Transverse colon (tissue), 4 donors: ENCODE measurements at places on chromosomes 2 and 18. TPM values are rescaled to one million over a fixed set of nuclear protein-coding genes. Genes with fewer than 3 reads are reported as not detected.

- no peak overlapping the region for H3K4me3 ChIP-seq
- H3K27me3 ChIP-seq, result peaks cover 30% of the 10 kb centered on the region
- H3K27ac ChIP-seq, result no peak overlapping the region
- peaks cover 10% of the 10 kb centered on the region for H3K4me1 ChIP-seq
- H3K36me3 ChIP-seq, result no peaks in the 10 kb centered on the region
Measured at GRCh38 chr18:80244956-80245730, 2.2 kb downstream of the PARD6G start.

The XRCC5 gene
- 84.4 TPM for total RNA-seq

The RESP18 gene
- not detected for total RNA-seq

The ASPRV1 gene
- not detected for total RNA-seq

- H3K4me3 ChIP-seq, result no peak overlapping the region
- no peak overlapping the region for H3K27ac ChIP-seq
- H3K4me1 ChIP-seq, result no peaks in the 10 kb centered on the region
- DNase-seq, result no peak
- H3K36me3 ChIP-seq, result no peaks in the 10 kb centered on the region
Measured at GRCh38 chr2:177466337-177467195, 74.0 kb downstream of the AGPS start.

GRCh38 chr2:108612153-108612513, 77.9 kb downstream of the LIMS1 start:
- DNase-seq, result peak; percentile 51
- H3K27ac ChIP-seq, result peak overlapping the region; percentile 47
- peaks cover 22% of the 10 kb centered on the region for H3K4me1 ChIP-seq
- no peaks in the 10 kb centered on the region for H3K36me3 ChIP-seq
- H3K27me3 ChIP-seq, result no peaks in the 10 kb centered on the region

The ALKAL2 gene
- not detected for total RNA-seq

DNA sequence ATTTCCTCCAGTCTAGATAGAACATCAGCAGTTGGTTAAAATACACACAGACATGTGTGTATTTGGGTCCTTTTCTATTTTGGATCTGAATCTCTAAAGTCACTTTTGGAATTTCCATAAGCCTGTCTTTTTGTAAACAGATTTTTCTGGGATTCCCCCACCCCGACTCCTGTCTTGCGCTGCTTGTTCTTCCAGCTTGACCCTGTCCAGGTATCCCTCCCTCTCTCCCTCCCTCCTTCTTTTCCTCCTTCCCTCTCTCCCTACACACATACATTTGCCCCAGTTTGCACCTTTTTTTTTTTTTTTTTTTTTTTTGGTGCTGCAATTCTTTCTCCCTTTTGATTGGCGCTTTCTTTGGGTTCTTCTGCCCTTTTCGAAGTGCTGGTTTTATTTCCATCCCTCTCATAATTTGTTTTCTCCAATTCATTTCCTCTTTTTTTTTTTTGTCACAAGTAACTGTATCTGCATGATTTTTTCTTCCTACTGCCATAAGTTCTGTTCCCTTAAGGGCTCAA, 114.8 kb upstream of the SERTAD2 start:
- no peak for DNase-seq
- peak overlapping the region; percentile 96 for H3K27ac ChIP-seq
- H3K4me1 ChIP-seq, result no peaks in the 10 kb centered on the region
- peak overlapping the region; percentile 55 for H3K4me3 ChIP-seq
- H3K36me3 ChIP-seq, result no peaks in the 10 kb centered on the region
- H3K27me3 ChIP-seq, result no peaks in the 10 kb centered on the region

The EVX2 gene
- total RNA-seq, result not detected

The M1AP gene
- not detected for total RNA-seq

DNA sequence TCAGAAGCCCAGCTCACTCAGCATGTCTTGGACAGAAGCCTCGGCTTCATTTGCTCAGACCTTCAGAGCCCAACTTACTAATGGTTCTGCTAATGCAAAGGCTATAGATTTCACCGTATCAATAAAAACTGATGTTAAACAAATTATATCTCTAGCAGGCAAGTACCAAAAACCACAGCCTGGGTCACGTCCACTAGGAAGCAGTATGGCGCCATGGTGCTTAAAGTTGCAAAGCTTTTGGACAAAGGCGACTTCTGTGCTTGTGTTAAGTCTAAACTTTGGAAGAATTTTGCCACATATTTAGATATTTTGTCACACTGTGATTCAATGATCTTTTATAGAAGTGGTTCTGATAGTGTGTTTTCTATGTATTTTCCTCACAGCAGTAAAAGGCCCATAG, 276.8 kb upstream of the PARD3B start:
- DNase-seq, result no peak
- no peaks in the 10 kb centered on the region for H3K27me3 ChIP-seq
- no peak overlapping the region for H3K4me3 ChIP-seq
- no peak overlapping the region for H3K27ac ChIP-seq
- H3K36me3 ChIP-seq, result no peaks in the 10 kb centered on the region
- no peaks in the 10 kb centered on the region for H3K4me1 ChIP-seq

The LRP2 gene
- total RNA-seq, result not detected

The UGT1A3 gene
- not detected for total RNA-seq

The WNT10A gene
- total RNA-seq, result 1.6 TPM

- H3K27ac ChIP-seq, result no peak overlapping the region
- no peak for DNase-seq
- H3K36me3 ChIP-seq, result no peaks in the 10 kb centered on the region
- no peaks in the 10 kb centered on the region for H3K27me3 ChIP-seq
- no peak overlapping the region for H3K4me3 ChIP-seq
Measured at GRCh38 chr2:151971301-151972051, 127.4 kb downstream of the CACNB4 start.

The HES6 gene
- 15.0 TPM for total RNA-seq

GRCh38 chr18:23245461-23245860, 110.2 kb downstream of the CABLES1 start:
- no peak for DNase-seq
- H3K4me1 ChIP-seq, result no peaks in the 10 kb centered on the region
- H3K36me3 ChIP-seq, result no peaks in the 10 kb centered on the region
- no peak overlapping the region for H3K27ac ChIP-seq
- H3K4me3 ChIP-seq, result no peak overlapping the region

- H3K36me3 ChIP-seq, result no peaks in the 10 kb centered on the region
- H3K4me1 ChIP-seq, result no peaks in the 10 kb centered on the region
- H3K27ac ChIP-seq, result no peak overlapping the region
- H3K27me3 ChIP-seq, result no peaks in the 10 kb centered on the region
- DNase-seq, result no peak
Measured at GRCh38 chr18:53253789-53254188, 913.8 kb downstream of the DCC start.

DNA sequence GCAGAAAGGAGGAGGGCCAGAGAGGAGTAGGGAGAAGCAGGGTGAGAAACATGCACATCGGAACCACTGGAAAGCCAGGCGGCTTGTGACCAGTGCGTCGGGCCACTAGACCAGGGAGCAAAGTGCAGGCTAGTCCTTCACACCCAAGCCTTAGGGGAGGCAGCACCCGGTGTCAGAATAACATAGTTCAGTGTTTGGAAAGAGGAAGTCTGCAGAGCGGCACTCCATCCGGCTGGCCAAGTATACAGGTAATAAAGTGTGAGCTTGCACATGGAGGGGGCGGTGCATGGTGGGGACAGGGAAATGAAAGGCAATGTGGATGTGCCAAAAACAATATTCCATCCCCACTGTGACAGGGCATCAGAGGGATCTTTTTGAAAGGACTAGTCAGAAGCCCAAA, 69.7 kb downstream of the ZNF521 start:
- H3K36me3 ChIP-seq, result no peaks in the 10 kb centered on the region
- no peaks in the 10 kb centered on the region for H3K4me1 ChIP-seq
- H3K27ac ChIP-seq, result peak overlapping the region; percentile 2
- H3K27me3 ChIP-seq, result no peaks in the 10 kb centered on the region
- DNase-seq, result peak; percentile 17

GRCh38 chr2:109726379-109727270, 67.5 kb upstream of the RGPD5 start:
- no peaks in the 10 kb centered on the region for H3K36me3 ChIP-seq
- no peak overlapping the region for H3K27ac ChIP-seq
- H3K27me3 ChIP-seq, result no peaks in the 10 kb centered on the region

DNA sequence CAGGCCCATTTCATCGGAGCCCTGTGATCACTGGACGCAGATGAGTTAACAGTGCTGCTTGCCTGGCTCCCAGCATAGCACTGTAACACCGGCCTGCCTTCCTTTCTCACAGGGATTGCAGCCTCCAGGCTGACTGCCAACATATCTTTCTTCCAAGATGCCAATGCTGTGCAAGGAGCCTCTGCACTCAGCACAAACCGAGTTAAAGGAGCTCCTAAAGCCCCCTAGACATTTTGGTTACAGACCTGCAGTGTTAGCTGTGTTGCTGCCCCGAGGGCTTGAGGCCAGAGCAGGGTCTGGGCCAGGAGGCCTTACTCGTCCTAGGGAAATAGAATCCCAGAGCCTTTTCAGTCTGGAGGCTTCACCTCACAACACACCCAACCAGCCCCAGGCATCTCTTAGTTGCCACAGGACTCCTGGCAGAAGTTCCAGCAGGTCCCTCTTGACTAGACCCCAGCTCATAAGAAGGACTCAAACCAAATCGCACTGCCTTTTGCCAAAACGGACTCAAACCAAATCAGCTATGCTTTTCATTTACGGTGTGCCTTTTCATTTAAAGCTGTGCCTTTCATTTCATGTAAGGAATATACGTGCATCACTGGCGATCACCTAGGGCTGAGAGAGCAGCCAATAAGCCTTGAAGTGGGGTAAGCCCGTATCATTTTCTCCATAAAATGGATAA, 58.4 kb upstream of the EML4 start:
- H3K27ac ChIP-seq, result no peak overlapping the region
- no peaks in the 10 kb centered on the region for H3K36me3 ChIP-seq
- H3K4me3 ChIP-seq, result no peak overlapping the region
- peaks cover 10% of the 10 kb centered on the region for H3K4me1 ChIP-seq

The SERPINB13 gene
- total RNA-seq, result not detected

The CAPN14 gene
- total RNA-seq, result not detected

DNA sequence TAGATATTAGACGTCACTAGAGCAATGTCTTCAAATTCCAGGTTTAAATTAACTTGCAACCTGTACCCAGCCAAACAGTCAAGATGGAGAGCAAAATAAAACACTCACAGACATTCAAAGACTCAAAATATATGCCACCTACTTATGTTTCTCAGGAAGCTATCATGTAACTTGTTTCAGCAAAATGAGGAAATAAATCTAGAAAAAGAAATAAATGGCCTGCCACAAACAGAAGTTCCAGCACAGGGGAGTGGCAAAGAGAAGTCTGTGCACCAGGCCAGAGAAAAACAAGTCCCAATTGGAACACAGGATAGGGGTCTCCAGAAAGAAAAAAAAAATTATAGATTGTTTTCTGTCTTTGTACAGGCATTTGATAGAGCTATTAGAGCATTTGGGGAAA, 96.7 kb downstream of the LRP2 start:
- H3K27me3 ChIP-seq, result no peaks in the 10 kb centered on the region
- no peaks in the 10 kb centered on the region for H3K36me3 ChIP-seq
- no peaks in the 10 kb centered on the region for H3K4me1 ChIP-seq
- H3K27ac ChIP-seq, result no peak overlapping the region
- no peak overlapping the region for H3K4me3 ChIP-seq

GRCh38 chr18:75252136-75252535, 41.5 kb downstream of the TSHZ1 start:
- no peaks in the 10 kb centered on the region for H3K36me3 ChIP-seq
- H3K27me3 ChIP-seq, result no peaks in the 10 kb centered on the region
- H3K4me1 ChIP-seq, result peaks cover 8% of the 10 kb centered on the region
- H3K4me3 ChIP-seq, result no peak overlapping the region
- H3K27ac ChIP-seq, result no peak overlapping the region

The PRKAG3 gene
- not detected for total RNA-seq

GRCh38 chr2:65527451-65528240, 95.2 kb upstream of the SPRED2 start:
- no peaks in the 10 kb centered on the region for H3K36me3 ChIP-seq
- H3K27ac ChIP-seq, result no peak overlapping the region
- H3K4me3 ChIP-seq, result no peak overlapping the region
- H3K4me1 ChIP-seq, result no peaks in the 10 kb centered on the region
- H3K27me3 ChIP-seq, result no peaks in the 10 kb centered on the region

The DOK6 gene
- 0.27 TPM for total RNA-seq

The ACMSD gene
- total RNA-seq, result not detected

The CRYBA2 gene
- total RNA-seq, result 5.6 TPM

The SPATA3 gene
- total RNA-seq, result not detected
